ENCODE measurements at places on chromosomes 12 and 14. TPM values are rescaled to one million over a fixed set of nuclear protein-coding genes. Genes with fewer than 3 reads are reported as not detected.

PELI2 gene
- 23.8 TPM for total RNA-seq

LRRC10 gene
- total RNA-seq: not detected

RAD9B gene
- total RNA-seq: not detected

CRIP1 gene
- 2.9 TPM for total RNA-seq

PTPRB gene
- 2.6 TPM for total RNA-seq

INHBE gene
- total RNA-seq: 0.36 TPM

ANKRD33 gene
- total RNA-seq: not detected

PTCSC3 gene
- not detected for total RNA-seq

NFE2 gene
- 1.6 TPM for total RNA-seq

DCAF11 gene
- 28.7 TPM for total RNA-seq

SSTR1 gene
- 4.5 TPM for total RNA-seq

ADAMTS20 gene
- total RNA-seq: not detected

TSPAN8 gene
- 6.0 TPM for total RNA-seq

CMTM5 gene
- not detected for total RNA-seq

MYF6 gene
- not detected for total RNA-seq

KRT83 gene
- not detected for total RNA-seq

ZFHX2 gene
- not detected for total RNA-seq

RERGL gene
- total RNA-seq: not detected

KLRC3 gene
- not detected for total RNA-seq

ADCY6 gene
- total RNA-seq: 17.5 TPM

MIP gene
- not detected for total RNA-seq

CCDC77 gene
- total RNA-seq: 2.9 TPM

GDF11 gene
- total RNA-seq: 7.1 TPM

TMBIM6 gene
- total RNA-seq: 339 TPM

PPFIA2 gene
- total RNA-seq: 6.5 TPM

GAPDH gene
- 11,537 TPM for total RNA-seq

ERG28 gene
- 8.8 TPM for total RNA-seq

RTRAF gene
- 80.5 TPM for total RNA-seq

PLEK2 gene
- 3.9 TPM for total RNA-seq

ANO6 gene
- total RNA-seq: 51.4 TPM

KRT80 gene
- total RNA-seq: not detected

RASSF8 gene
- total RNA-seq: 29.1 TPM

KCNH3 gene
- 0.54 TPM for total RNA-seq

RNF212B gene
- not detected for total RNA-seq

PRR4 gene
- not detected for total RNA-seq

TMPRSS12 gene
- not detected for total RNA-seq

GALNT16 gene
- total RNA-seq: 1.4 TPM

CLMN gene
- 0.81 TPM for total RNA-seq

FAM181A gene
- not detected for total RNA-seq

TUNAR gene
- not detected for total RNA-seq

PCED1B gene
- 1.8 TPM for total RNA-seq
